ENCODE measurements at places on chromosomes 1 and 21. TPM values are rescaled to one million over a fixed set of nuclear protein-coding genes. Genes with fewer than 3 reads are reported as not detected.

- DNase-seq = no peak
Observed at GRCh38 chr1:197773856-197774255, 1.4 kb downstream of the DENND1B start.

DNA sequence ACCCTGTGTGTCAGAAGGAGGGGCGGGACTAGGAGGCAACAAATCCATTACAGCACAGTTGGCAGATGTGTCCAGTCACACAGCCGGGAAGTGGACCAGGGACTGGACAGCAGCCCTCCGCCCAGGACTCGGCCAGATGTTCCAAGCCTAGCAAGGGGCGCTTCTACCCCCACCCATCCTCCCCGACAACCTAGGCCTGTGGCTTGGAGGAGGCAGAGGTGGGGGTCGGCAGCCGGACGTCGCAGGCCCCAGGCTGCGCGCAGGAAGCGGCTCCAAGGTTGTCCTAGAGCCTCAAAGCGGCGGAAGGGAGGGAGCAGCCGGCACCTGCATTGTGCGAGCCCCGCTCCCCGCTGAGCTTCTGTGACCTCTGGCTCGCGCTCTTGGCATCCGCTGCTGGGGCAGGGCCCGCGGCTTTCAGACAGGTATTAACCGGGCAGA, 20.6 kb upstream of the MYCL start:
- DNase-seq = no peak

- no peak for DNase-seq
Observed at GRCh38 chr1:171206204-171206977, 21.3 kb downstream of the FMO2 start.

DNA sequence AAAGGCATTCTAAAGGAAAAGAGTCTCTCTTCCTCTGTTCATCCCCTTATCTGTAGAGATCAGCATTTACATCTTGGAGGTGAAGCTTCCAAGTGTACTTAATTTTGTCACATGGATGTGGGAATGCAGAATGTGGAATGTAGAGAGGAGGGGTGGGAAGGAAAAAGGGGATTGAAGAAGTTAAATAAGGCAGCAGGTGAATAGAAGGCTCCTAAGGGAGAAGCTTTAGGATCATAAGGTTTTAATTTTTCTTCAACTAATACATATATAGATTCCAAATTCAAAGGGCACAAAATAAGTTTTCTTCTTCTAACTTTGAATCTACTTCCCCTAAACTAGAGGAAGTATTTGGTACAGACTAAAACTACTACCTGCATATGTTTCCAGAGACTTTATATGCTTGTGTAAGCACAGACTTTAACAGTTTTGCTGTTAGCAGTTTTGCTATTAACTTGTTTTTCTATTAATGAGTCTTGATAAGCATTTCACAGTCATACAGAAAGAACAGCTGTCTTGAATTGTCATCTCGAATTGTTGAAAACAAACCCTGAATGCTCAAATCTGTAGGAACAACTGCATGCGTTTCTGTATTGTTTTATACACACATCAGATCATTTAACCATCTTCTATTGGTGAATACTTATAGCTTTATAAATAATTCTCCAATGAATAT, 12.7 kb downstream of the TENT5C start:
- no peak for DNase-seq

DNA sequence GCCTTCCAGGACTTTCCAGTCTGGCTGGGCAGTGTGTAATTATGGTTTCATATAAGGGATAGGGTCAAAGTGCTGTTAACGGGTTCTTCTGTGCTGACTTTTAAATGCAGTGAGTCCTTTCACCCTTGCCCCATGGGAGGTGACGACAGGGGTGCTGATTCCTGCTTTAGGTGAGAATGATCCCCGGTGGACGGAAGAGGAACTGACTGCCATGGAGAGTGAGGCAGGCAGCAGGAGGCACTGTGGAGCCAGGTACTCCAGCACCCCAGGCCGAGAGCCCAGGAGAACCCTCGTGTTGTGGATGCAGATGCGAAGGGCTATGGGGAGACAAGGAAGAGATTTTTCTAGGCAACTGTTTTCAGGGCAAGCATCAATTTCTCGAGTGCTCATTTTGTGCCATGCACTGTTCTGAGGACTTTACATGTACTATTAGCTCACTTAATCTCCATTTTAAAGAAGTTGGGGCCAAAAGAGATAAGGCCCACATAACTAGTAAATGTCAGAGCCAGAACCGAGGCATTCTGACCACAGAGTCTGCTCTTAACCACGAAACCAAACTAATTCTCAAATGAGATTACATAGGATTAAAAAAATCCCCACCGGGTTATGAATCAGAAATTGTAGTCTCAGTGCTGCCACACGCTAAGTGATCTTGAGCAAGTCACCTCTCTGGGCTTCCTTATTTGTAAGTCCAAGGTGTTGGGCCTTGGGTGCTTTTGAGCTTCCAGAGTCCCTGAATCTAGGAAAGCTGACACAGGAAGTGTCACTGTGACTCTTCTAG, 28.2 kb downstream of the STPG1 start:
- DNase-seq = peak; percentile 55

GRCh38 chr1:89064632-89065031, 376 bp downstream of the GBP1 start:
- no peak for DNase-seq

GRCh38 chr1:15952317-15953258, 23.3 kb downstream of the ZBTB17 start:
- peak; percentile 70 for DNase-seq

GRCh38 chr1:25987951-25988350, 9.9 kb downstream of the PAFAH2 start:
- DNase-seq = no peak

- DNase-seq = no peak
Observed at GRCh38 chr1:30611741-30612309, 111.6 kb downstream of the MATN1 start.

- DNase-seq = no peak
Observed at GRCh38 chr1:32813941-32814739, 3.0 kb downstream of the YARS1 start.

GRCh38 chr1:231691618-231692259, 65.1 kb downstream of the DISC1 start:
- no peak for DNase-seq

GRCh38 chr1:89206373-89206772, 7.6 kb upstream of the GBP4 start:
- DNase-seq = no peak

DNA sequence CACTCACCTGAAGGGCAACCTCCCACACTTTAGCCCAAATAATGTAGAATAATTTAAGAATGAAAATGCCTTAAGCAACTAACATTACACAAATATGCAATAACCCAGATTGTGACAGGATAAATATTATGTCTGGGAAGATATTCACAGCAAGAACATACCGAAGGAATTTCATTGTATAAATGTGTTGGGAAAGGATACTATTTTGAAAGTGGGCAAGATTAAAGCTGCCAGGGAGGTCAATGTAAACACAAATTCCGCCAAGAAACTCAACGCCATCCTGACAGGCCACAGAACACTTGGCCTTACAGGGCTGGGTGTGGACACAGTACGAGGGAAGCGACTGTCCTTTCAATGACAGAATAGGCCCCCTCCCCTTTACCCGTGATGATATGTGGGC, 173.3 kb downstream of the RUNX1 start:
- no peak for DNase-seq

- no peak for DNase-seq
Observed at GRCh38 chr21:45488931-45489721, 53.1 kb downstream of the SLC19A1 start.

DNA sequence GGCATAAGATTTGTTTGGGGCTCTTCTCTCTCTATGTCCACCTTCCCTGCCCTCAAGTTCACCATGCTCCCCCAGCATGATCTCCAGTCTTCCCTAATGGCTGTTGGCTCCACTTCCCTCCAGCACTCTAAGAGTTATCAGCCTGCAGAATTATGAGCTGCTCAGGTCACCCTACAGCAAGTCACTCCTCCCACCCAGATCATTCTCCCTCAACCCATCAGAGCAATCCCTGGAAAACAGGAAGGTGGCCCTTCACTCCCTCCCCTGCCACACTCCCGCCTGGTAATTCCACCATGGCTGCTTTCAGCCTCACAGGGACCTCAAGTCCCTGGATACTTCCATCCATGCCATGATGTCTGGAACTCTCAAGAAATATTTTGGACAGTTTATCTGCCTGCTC, 104.5 kb downstream of the KCNJ15 start:
- no peak for DNase-seq

DNA sequence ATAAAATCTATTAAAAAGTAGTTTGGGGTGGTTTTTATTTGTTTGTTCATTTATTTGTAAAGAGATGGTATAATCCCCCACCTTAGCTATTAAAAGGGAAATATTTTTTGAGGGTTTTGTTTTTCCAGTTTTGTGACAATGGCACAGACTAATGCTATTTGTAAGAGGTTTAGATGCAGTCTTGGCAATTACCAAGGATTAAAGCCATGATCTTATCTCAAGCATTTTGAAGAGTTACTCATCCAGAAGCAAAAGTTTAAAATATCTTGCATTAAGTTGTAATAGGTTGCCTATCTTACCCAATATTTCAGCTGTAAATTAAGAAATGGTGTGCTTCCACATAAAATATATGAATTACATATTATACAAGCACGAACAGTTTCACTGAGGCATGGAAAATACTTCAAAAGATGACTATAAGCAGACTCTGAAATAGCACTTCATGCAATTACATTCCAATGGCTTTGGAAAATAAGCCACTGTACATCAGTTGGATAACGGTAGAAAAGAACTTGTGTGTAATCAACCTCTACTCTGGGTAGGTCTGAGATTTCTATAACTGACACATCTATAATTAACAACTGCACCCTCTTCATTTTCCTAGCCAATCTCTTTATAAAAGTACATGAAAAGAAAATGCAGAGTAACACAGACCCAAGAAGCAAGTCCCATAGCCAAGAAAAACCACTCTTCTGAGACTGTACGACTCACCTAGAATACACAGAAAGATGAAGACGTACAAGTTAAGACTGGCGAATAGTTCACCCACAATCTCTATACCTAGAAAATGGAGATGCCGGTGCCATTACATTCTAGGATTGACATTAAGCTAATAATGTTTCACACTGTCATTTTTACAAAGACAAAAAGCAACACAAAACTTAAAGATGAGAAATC, 95.2 kb downstream of the PTPN14 start:
- no peak for DNase-seq

DNA sequence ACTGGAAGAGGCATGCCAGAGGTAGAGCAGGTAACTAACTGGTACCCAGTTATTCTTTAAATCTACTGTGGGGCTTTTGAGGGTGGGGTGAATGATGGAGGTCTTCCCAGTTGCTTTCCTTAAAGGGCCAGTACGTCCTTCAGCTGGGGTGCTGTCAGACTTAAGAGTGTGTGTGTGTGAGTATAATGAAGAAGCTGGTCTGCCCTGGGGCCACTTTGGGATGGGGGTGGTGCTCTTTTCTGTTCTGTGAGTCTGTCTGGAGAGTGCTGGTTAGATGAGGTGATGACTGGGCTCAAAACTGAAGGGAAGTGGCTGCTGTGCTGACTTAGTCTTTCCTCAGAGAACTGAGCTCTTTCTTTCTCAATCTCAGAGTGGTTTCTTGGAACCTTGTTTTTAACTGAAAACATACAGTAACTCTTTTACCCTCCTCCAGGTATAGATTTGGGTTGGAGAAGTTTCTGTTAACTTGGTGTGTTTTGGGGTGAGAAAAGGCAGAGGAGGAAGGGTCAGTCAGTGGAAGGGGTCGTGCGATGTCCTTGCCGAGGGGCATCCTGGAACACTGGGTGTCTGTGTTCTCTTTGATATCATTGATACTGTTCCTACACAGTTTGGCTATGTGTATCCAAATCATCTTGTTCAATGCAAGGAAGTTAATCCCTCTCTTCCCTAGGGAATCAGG, 746 bp downstream of the MACF1 start:
- DNase-seq = peak; percentile 81

- no peak for DNase-seq
Observed at GRCh38 chr1:228273720-228274451, 66.0 kb downstream of the OBSCN start.

DNA sequence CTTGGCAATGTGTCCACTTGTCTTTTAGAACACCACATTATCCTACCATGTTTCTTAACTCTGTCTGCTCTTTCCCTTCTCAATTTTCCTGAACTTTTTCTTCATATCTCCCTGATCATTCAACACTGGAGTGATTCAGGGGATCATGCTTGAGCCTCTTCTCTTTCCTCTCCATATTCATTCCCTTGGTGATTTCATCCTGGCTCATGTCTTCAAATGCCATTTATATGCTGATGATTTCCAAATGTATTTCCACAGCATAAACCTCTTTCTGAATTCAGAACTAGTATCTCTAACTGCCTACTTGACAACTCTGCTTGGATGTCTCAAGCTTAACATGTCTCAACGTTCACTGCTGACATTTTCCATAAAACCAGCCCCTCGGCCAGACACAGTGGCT, 8.5 kb upstream of the IVL start:
- DNase-seq = no peak

Gene SLFNL1
- total RNA-seq = 0.53 TPM

Gene PTGER3
- not detected for total RNA-seq

Gene DBT
- total RNA-seq = 11.9 TPM

Gene SIM2
- 4.1 TPM for total RNA-seq

Gene RCSD1
- 69.5 TPM for total RNA-seq

Gene GNAT2
- 0.23 TPM for total RNA-seq

Gene NKAIN1
- not detected for total RNA-seq

Gene AMY1A
- total RNA-seq = not detected

Gene CLCA4
- not detected for total RNA-seq

Gene PLD5
- total RNA-seq = not detected

Gene PLA2G2F
- total RNA-seq = not detected

Gene KRTAP12-2
- total RNA-seq = not detected

Gene TNFRSF4
- total RNA-seq = 588 TPM

Gene NOC2L
- total RNA-seq = 90.0 TPM

Gene CENPF
- 96.3 TPM for total RNA-seq

Gene IL24
- total RNA-seq = 3.9 TPM

Measured in activated T-cell treated with anti-CD3 and anti-CD28 coated beads, Interleukin-2, amount 50 U/mL, for 72 hours (primary cell).